IMR-90 (cell line): ENCODE measurements at places on chromosomes 5 and 9. TPM values are rescaled to one million over a fixed set of nuclear protein-coding genes. Genes with fewer than 3 reads are reported as not detected.

DNA sequence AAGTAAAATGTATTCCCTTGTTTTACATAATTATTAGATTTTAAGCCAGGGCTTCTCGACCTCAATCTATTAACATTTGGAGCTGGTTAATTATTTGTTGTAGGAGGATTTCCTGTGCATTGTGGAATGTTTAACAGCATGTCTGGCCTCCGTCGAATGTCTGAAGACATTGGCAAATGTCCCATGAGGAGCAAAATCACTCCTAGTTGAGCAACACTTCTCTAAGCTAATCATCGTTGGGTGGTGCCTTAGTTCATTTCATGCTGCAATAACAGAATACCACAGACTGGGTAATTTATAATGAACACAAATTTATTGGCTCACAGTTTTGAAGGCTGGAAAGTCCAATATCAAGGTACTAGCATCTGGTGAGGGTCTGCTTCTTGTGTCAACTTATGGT, 13.4 kb upstream of the VPS13A start:
- peak; percentile 58 for DNase-seq

DNA sequence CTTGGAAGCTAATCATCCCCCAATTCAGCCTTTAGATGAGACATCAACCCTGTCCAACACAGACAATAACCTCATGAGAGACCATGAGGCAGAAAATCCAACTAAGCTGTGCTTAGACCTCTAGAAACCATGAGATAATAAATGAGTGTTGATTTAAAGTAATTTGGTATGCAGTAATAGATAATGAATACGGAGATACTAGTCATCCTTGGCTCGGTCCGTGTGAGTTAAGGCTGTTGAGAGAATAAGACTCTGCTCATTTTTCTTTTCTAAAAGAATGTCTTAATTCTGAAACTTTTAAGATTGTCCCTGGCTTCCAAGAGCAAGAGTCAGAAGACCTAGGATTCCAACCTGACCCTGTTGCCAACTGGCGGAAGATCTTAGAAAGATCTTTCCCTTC, 6.1 kb downstream of the TNC start:
- no peak for DNase-seq

GRCh38 chr5:168869615-168870227, 290.6 kb upstream of the PANK3 start:
- DNase-seq, result no peak

GRCh38 chr9:132627106-132627505, 42.7 kb downstream of the DDX31 start:
- no peak for DNase-seq

The SUSD3 gene
- 0.28 and 0.54 TPM in 2 replicates for total RNA-seq
